ENCODE measurements at places on chromosomes 5 and 9.

DNA sequence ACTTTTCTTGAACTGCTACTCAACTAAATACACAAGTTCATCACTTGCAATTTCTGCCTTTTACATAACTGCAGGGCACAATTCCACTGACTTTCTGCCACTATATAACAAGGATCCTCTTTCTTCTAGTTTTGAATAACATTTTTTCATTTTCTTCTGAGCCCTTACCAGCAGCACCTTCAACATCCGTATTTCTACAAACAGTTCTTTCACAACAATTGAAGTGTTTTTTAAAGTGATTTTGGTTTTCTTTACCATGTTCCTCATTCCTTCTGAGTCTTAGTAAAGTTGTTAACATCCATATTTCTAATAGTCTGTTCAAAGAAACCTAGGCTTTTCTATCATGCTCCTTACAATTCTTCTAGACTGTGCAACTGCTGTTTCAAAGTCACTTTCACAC is 127.2 kb upstream of the PITX1 start:
- no peak for DNase-seq

DNA sequence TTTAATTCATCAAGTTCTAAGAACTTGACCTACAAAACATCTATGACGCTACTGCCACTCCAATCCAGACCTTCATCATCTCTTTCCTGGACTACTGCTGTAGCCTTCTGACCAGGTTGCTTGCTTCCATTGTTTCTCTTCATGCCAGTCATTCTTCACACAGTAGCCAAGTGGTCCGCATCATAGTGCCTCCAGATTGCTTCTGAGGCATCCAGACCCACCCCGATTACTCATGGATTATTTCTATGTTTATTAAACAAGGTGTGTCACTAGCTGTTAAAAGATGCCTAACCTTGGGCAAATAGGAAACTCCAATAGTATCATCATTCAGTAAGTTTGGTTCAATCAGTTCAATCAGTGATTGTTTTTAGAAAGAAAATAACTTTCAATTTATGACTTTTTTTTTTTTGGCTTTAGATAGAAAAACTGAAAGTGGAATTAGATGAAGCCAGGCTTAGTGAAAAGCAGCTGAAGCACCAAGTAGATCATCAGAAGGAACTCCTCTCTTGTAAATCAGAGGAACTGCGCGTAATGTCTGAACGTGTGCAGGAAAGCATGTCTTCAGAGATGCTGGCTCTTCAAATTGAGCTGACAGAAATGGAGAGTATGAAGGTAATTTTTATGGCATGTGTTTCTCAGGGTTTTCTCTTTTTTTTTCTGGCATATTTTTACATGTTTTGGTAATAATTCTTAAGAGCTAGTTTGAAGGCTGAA is 9.5 kb downstream of the SPDL1 start:
- DNase-seq = peak; percentile 42

DNA sequence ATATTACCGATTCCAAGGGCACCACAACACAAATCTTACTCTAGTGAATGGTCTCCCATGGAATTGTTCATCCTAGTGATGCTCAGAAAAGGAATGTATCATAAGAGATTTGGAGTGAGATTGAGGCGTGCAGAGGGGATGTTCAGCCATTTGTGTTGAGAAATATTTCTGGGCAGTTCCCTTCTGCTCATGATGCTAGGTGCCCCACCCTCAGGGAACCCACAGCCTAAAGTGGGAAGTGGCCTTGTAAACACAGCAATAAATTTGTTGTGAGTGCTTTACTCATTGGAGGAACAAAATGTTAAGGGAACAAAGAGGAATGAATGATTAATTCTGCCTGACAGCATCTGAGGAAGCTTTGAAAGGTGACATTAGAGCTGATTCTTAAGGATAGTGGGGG is 129.9 kb downstream of the TLE4 start:
- DNase-seq = no peak

- DNase-seq = no peak
Observed at GRCh38 chr5:31283326-31283725, 89.8 kb downstream of the CDH6 start.

DNA sequence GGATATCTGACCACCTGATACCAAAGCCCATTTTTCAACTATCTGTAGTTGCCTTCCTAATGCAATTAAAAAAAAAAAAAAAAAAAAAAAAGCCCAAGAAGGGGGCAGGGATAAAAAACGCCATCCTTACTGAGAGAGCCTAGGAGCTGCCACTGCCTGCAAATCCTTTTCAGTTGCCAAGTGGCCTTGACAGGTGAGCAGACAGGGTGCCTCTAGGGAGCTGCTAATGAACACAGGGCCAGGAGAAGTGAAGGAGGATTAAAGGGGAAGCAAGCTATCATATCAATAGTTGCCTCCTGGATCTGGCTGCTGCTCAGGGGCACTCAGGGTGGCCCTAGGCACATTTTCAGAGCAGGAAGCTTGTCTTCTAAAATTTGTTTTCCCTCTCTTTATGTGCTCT is 547.4 kb downstream of the TLE1 start:
- no peak for DNase-seq

GRCh38 chr9:79489261-79490000 is 82.3 kb upstream of the TLE4 start:
- DNase-seq = peak; percentile 56

DNA sequence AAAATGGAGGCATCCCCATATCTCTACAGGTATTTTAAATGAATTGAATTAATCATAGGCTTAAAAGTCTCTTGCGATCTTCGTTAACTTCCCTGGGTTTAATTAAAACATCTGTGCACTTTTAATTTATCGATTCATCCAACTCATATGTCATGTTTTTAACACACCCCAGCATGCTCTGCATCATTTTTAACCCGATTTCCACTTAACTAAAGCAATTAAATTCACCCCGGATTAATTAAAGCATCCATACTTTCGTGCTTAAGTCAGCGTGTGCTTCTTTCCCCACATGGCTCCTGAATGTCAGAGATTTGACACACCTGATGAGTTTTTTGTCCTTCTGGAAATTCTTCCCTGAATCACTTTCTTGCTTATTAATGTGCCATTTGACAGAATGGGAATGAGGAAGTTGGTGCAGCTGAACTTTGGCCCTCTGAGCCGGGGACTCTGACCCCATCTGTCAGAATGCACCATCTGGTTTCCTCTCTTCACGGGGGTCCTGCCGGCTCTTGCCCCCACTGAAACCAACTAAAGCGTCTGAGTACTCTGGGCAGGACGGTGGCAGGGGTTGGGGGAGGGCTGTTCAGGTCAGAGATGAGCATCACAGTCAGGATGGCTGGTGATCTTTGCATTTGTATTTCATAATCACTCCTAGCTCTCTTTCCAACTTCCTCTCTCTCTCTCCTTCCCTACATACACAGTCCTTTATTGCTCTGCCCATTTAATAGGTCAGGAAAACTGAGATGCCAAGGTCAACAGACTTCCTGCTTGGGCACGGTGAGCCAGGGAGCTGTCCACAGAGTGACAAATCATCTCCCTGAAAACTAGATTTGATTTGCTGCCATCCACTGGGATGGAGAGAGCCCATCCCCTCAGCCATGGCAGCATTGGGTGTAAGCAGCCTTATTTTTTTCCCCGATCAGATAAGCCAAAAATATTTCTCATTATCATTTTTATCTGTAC is 180.3 kb upstream of the WWC1 start:
- DNase-seq = no peak

DNA sequence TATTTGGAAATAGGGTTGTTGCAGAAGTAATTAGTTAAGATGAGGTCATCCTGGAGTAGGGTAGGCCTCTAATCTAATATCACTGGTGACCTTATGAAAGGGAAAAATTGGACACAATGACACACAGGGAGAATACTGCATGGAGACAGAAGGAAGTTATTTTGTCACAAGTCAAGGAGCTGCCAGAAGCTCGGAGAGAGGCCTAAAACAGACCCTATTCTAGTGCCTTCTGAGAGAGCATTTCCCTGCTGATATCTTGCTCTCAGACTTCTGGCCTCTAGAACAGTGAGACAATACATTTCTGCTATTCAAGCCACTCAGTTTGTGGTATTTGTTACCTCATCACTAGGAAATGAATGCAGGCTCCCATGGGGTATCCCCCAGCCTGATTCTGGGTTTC is 332.9 kb downstream of the CSNK1G3 start:
- DNase-seq = no peak

GRCh38 chr5:59756373-59757035 is 137.0 kb downstream of the PDE4D start:
- peak; percentile 52 for DNase-seq

DNA sequence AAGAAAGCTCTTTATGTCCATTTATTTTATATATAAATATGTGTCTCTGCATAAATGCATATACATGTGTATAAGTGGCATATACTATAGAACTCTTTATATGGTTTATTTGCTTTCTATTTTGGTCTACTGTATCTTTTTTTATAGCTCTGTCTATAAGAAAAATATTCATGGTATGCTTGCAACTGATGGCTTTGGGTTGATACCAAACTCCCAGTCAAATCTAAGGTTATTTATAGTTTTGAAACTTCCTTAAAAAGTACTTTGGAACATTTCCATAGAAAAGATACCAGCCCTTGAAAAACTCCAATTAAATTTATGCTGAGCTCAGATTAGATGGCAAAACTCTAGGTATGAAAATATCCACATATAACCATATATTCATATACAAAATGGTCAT is 120.0 kb upstream of the KLF9 start:
- no peak for DNase-seq

GRCh38 chr5:32812399-32812798 is 101.3 kb downstream of the NPR3 start:
- no peak for DNase-seq

GRCh38 chr5:133830911-133831310 is 137.5 kb downstream of the C5orf15 start:
- no peak for DNase-seq

DNA sequence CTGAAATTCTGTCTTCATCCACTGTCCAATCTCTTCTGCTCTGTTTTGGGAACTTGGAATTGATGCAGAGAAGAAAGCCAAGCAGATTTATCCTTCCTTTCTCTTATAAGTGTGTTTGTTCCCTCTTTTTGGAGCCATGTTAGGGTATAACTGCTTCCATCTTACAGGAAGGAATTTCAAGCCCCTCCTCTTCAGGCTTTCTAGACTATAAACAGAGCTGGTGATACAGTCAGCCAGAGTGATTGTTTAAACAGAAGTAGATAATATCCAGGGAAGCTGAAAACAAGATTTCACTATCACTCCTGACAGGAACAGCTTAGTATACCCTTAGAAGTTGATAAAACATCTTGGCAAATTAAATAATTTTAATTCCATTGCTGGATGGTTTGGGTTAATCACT is 102.1 kb upstream of the DMRT1 start:
- no peak for DNase-seq

DNA sequence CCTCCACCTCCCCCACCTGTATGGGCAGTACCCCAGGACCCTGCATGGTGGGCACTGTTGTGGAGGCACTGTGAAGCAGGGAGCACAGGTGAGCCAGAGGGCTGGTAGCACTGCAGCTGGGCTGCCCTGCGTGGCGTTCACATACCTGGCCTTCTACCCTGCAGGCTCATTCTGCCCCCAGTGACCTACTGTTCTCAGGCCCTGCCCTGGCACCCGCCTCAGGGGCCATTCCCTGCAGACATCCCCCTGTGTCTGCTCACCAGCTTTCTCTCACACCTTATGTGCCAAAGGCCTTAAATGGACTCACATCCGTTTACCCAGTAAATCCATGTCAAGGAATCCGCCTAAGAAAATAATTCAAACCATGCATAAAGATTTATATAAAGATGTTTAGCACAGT is 196.5 kb downstream of the CRB2 start:
- no peak for DNase-seq

DNA sequence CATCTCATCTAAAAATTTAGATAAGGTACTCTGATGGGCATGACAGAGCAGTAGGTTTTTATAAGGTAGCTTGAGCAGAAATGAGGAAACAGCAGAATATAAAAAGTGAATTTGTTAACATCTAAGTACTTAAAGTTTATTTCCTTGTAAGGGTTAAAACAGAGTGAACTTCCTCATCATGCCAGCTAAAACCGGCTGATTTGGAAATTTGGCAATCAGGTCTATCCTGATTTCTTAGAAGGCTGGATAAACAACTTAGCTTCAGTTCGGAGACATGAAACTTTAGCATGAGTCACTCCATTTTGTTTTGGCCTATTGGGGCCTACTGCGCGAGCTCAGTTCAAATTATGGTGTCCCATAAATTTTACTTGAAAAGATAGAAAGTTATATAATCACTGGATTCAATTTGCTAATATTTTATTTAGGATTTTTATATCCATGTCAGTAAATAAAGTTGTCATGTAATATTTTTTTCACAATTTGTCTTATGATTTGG is 241.6 kb upstream of the RORB start:
- DNase-seq = no peak

- no peak for DNase-seq
Observed at GRCh38 chr5:93603793-93604643, 21.0 kb downstream of the NR2F1 start.

DNA sequence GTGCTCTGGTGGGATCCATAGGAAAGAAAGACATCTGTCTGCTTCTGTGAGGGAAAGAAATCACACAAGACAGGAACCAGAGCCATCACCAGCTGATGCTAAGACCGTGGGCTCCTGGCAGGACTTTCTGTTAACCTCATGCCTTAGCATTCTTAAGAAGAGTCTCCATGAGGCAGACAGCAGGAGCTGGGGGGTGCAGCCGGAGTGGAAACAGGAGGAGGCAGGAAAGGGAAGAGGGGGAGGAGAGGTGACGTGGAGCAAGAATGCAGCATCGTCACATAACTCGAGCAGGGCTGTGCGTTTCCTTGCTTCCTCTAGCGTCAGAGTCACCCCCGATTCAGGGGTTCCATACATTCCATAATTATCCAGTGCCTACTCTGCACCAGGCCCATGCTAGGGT is 53.6 kb downstream of the ERGIC1 start:
- DNase-seq = no peak

- DNase-seq = no peak
Observed at GRCh38 chr9:107087222-107087621, 195.9 kb upstream of the RAD23B start.

- peak; percentile 30 for DNase-seq
Observed at GRCh38 chr5:74243634-74244033, 396.9 kb downstream of the ENC1 start.

DNA sequence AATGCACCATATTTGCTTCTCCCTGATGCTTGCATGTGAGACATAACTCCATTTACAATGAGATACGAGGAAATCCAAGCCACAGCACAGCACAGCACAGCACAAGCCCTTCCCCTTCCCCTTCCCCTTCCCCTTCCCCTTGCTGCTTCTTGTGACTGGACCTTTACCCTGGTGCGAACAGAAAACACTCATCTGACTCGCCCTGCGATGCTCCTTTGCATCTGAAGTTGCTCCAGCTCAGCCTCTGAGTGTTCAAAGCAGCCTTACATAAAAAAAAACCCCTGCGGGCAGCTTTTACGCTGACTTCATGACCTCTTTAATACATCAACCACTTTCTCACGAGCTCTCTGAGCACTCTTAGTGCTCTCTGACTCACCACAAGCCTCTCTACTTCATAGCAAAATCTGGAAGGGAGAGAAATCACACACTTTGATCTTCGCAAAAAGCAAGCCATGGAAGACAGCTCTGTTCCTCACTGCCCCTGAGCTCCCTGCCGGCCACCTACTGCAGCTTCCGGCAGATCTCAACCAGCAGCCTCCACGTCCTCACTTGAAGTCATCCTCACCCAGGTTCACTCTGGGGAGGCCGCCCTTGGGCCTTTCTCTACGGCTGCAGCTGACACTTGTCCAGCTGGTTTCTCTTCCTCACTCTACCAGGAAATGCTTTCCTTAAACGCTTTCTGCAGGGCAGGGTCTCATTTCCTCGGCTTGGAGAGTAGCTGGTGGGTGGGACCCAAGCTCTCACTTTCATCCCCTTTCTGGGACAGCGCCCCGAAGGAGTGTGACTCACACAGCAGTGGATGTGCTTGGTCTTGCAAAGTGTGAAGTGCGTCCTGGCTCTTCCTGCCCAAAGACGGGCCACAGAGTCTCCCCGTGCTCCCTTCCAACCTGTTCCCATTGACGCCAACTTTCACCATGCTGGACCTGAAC is 5.3 kb downstream of the SLC34A1 start:
- peak; percentile 96 for DNase-seq

Measured in mammary epithelial cell (primary cell).